ENCODE measurements at places on chromosomes 12 and 14.

DNA sequence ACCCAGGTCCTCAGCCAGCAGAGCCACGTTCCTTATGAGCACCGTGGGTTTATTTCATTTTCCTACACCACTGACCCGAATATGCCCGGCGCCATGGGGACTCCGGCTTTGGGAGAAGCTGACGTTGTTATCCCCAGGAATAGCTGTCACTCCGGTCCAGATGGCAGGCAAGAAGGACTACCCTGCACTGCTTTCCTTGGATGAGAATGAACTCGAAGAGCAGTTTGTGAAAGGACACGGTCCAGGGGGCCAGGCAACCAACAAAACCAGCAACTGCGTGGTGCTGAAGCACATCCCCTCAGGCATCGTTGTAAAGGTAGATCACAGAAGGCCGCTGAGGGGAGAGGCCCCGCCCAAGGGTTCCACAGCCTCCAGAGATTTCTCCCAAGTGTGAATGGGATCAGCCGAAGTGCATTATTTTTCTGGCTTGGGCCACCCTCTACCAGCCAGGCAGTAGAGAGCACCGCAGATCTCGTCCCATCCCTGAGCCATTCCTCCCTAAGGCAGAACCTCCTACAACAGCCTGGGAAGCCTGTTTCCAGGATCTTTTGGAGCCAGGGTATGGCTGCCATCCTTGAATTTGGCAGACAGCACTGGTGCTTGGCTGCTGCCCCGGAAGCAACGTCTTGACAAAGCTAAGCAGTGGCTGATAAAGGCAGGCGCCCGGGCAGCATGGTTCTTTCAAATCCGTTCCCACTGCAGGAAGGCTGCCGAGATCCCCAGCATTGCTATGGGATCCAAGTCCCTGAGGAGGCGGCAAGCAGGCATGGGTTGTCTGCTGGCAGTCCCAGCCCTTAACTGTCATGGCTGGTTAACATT is 17.8 kb downstream of the CDK2AP1 start:
- no peak for DNase-seq

- no peak for DNase-seq
These were observed 13.4 kb upstream of the IFI27 start for GRCh38 chr14:94097091-94097490.

DNA sequence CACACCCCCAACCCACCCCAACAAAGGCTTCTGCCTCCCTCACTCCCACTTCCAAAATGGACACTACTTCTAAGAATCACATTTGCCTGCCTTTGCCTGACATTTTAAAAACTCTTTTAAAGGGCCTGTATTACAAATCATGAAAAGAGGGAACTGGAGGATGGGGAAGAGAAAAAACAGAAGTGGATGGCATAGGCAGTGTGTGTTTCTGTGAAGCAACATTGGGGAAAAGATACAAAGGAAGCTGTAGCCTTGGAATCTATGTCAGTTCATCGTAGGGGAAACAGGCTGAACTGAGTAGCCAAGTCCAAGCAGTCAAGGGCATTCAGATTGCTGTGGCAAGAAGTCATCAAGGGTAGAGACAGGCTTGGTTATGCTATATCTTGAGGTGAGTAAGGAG is 273.9 kb downstream of the BTG1 start:
- DNase-seq: no peak

DNA sequence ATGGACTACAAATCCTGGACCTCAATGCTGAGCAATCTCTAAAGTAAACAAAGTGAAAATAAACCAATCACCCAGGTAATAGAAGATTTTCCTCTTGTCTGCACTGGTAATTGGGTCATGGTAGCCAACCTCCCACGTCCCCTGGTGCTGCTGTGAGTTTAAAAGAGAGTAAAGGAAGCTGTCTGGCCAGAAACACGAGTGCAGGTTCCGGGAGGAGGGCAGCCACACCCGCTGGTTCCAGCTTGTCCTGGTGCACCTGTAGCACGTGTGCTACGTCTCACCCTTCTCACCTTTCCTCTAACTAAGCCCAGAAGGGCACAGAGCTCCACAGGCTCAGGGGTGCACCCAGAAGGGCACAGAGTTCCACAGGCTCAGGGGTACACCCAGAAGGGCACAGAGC is 5.4 kb downstream of the CRACR2A start:
- DNase-seq: no peak

DNA sequence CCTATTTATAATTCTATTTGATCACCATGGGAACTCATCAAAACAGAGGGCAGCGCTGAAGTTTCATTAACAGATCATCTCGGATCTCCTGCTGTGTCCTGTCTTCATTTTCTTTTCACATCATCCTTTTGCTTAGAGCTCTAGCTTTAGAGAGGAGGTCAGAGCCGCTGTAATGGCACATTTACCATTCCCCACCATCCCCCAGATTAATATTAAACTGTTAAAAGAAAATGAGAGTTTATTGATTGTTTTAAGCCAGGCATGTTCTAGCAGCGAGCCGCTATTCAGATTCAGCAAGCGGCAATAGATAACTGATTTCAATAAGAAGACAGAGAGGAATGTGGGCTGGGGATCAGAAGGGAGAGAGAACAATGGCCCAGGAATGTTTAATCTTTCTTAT is 308.8 kb downstream of the EGLN3 start:
- no peak for DNase-seq

- DNase-seq: no peak
These were observed 14.8 kb downstream of the ULK1 start for GRCh38 chr12:131909081-131909751.

DNA sequence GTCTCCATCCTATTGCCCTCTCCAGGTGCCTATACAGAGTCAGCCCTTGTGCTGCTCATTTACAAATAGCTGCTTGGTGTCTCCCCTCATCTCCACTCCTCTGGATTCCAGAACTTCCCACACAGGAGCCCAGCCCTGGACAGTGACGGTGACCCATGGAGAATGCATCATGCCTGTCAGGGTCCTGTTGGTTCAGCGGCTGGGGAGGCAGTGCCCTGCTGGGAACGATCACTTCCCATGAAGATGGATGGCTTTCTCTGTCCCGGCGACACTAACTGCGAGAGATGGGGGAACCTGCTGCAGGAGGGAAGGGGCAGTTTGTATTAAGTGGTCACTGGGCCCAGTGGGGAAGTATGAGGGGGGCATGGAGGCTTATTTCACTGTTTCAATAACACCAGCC is 395.0 kb upstream of the TBX3 start:
- no peak for DNase-seq

- no peak for DNase-seq
These were observed 86.6 kb downstream of the BORCS5 start for GRCh38 chr12:12443431-12443878.

GRCh38 chr12:44851586-44851985 is 24.5 kb downstream of the NELL2 start:
- DNase-seq: no peak

DNA sequence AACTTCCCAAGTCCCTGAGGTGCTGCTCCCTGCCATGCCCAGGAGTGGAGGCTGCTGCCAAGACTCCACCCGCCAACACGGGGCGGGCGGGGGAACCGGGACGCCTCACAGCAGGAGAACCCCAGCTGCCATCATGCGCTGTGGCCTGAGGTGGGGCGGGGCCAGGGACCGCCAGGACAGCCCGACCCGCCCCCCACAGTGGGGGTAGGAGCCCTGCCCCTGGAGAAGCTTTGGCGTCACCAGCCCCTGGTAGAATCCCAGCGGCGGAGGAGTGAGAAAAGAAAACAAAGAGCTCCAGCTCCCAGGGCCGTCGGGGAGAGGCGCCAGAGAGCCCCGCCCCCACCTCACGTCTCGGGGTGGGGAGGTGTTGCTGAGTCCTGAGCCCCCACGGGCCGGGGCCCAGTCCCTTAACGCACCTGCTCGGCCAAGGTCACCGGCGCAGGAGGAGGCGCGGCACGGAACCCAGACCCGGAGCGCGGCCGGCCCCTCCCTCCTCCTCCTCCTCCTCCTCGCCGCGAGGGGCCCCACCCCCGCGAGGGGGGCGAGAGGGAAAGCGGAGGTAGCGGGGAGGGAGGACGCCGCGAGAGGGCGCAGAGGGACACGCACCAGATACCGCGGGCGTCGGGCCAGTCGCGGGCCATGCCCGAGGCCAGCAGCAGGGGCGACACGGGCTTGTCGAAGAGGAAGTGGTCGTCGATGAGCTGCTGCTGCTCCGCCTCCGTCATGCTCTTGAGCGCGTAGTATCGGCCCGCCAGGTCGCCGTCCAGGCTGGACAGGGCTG is 1.8 kb downstream of the CKB start:
- peak; percentile 62 for DNase-seq

GRCh38 chr14:53375599-53375998 is 222.5 kb upstream of the DDHD1 start:
- no peak for DNase-seq

DNA sequence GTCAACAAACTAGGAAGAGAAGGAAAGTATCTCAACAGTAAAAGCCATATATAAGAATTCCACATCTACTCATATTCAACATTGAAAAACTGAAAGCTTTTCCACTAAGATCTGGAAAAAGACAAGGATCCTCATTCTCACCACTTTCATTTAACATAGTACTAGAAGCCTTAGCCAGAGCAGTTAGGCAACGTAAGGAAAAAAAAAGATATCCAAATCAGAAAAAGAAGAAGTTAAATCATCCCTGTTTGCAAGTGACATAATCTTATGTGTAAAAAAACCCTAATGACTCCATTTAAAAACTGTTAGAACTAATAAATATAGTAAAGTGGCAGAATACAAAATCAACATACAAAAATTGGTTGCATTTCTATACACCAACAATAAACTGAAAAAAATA is 426.2 kb downstream of the BCAT1 start:
- DNase-seq: no peak

DNA sequence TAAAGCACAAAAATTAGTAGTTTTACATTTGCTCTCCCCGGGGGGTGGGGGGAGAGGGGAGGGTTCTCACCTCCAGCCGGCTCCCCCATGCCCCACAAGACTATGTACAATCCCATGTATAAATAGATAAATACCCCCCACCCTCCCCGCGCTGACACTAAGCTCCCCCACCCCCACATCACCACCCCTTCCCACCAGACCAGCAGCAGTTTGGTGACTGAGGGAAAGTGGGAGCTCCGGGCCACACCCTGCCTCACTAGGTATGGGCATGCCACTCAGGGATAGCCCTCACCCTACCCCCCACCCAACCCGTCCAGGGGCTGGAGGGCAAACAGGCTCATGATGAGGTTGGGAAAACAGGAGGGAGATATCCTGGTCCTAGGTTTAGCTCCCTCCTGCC is 1.9 kb upstream of the PRKAG1 start:
- no peak for DNase-seq

- no peak for DNase-seq
These were observed 154.0 kb downstream of the NDUFA12 start for GRCh38 chr12:94849411-94849976.

- DNase-seq: no peak
These were observed 6.2 kb downstream of the FOXJ2 start for GRCh38 chr12:8038659-8039114.

- DNase-seq: no peak
These were observed 167.1 kb downstream of the TTC7B start for GRCh38 chr14:90649083-90649482.

- no peak for DNase-seq
These were observed 267.2 kb upstream of the BTG1 start for GRCh38 chr12:92412856-92413255.

- no peak for DNase-seq
These were observed at the start of gene MIPOL1 for GRCh38 chr14:37197421-37198272. MIPOL1 (plus strand) TSS chr14:37197937; CDS start chr14:37247889, 49,952 bp downstream.

GRCh38 chr12:62525271-62525670 is 58.6 kb downstream of the MON2 start:
- no peak for DNase-seq

DNA sequence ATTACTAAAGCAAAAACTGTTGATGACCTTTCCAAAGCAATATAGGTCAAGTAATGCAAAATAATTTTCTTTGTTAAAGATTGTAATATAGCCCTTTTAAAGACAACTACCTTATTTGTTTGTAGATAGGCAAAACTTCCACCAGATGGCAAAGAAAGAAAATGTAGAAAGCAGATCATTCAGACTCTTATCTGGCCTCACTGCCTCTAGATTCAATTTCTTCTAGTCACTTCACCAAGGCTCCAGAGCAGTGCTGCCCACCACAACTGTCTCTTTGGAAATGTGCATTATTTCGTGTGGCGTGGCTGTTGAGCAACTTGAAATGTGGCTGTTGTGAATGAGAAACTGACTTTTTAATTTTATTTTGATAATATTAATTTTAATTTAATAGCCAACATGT is 127.1 kb downstream of the ITPR2 start:
- peak; percentile 42 for DNase-seq

GRCh38 chr12:5236022-5236640 is 192.5 kb downstream of the KCNA5 start:
- no peak for DNase-seq
